ENCODE measurements at places on chromosomes 4 and X. TPM values are rescaled to one million over a fixed set of nuclear protein-coding genes. Genes with fewer than 3 reads are reported as not detected.

DNA sequence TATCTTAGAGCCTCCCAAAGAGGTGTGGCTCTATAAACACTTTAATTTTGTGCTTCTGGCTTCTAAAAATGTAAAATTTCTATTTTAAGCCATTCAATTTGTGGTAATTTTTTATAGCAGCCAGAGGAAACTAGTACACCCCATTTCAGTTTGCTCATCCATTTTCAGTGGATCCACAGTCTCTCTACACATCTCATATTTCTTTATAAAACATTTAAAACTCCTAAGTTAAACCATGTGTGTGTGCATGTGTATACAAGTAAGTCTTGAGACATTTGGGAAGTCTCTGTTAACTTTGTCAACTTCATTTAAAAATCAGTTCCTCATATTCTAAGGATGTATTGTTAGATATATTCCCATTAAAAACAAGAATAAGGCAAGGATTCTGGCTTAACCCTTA, 273.2 kb downstream of the IL15 start:
- DNase-seq, result no peak

The SUPT20HL1 gene
- not detected for total RNA-seq

GRCh38 chrX:53257166-53257565, 24.2 kb downstream of the IQSEC2 start:
- DNase-seq, result no peak

GRCh38 chrX:32525234-32525633, 686.1 kb downstream of the DMD start:
- DNase-seq, result no peak

GRCh38 chr4:165662341-165662740, 210.7 kb upstream of the TLL1 start:
- no peak for DNase-seq

DNA sequence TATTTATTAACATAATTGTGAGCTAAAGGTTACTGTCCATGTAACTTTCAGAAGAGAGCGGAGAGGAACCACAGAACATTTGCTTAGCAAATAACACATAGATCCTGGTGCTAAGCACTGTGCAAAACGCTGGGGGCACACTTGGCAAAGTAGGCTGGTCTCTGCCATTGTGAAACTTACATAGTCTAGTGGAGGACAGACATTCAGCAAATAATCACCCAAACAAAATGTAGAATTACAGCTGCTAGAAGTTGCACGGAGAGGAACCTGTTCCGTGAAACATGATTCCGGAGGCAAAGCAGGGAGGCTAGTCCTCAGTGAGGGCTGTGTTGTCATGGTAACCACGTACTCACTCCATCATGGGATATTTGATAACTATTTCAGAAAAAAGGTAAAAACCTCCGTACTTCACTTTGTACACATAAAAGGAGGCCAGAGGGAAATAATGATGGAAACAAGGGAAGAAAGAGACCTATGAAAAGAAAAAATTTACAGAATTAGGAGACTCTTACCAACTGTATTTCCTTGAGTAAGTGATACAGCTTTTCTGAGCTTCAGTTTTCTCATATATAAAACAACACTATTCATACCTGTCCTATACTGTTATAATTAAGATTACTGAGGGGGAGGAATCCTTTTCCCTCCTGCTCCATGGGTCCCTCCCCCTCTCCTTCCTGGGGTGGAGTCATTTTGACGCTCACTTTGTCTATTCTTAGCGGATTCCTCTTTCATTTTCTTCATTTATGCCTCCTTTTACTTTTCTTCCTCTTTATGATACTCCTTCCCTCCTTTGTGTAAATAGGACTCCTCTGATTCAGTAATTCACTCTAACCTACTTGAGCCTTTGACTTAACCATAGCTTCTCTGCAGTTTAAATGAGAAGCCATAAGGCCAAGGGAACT, 825 bp upstream of the RASGEF1B start:
- DNase-seq, result peak; percentile 41

GRCh38 chr4:53100501-53101190, 238.5 kb downstream of the RASL11B start:
- no peak for DNase-seq

- DNase-seq, result no peak
These were observed 653.8 kb upstream of the CPEB2 start for GRCh38 chr4:14348506-14348905.

- no peak for DNase-seq
These were observed 13.2 kb downstream of the TMEM175 start for GRCh38 chr4:945274-946102.

Measured in thyroid gland (tissue), 4 donors.